T-helper 17 cell (primary cell): ENCODE measurements at places on chromosomes 4 and X. TPM values are rescaled to one million over a fixed set of nuclear protein-coding genes. Genes with fewer than 3 reads are reported as not detected.

C4orf51 gene
- total RNA-seq, result not detected

PCDH10 gene
- not detected for total RNA-seq

DNA sequence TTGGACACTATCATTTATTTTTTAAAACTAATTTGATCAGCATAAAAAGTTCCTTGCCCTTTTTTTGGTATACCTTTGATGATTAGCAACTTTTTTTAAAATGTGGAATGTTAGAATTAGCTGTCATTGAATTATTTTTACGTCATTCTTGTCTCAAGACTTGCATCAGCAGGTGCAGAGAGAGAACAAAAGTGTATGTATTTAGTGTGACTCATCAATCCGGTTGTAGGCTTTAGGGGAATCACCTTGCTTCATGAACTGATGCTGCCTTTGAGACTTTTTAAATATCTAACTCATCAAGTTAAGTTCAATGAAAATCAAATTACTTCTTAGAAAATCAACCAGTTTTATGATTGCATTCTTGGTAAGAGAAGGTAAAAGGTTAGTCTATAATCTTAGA is 125.1 kb downstream of the ARX start:
- no peak for DNase-seq

DNA sequence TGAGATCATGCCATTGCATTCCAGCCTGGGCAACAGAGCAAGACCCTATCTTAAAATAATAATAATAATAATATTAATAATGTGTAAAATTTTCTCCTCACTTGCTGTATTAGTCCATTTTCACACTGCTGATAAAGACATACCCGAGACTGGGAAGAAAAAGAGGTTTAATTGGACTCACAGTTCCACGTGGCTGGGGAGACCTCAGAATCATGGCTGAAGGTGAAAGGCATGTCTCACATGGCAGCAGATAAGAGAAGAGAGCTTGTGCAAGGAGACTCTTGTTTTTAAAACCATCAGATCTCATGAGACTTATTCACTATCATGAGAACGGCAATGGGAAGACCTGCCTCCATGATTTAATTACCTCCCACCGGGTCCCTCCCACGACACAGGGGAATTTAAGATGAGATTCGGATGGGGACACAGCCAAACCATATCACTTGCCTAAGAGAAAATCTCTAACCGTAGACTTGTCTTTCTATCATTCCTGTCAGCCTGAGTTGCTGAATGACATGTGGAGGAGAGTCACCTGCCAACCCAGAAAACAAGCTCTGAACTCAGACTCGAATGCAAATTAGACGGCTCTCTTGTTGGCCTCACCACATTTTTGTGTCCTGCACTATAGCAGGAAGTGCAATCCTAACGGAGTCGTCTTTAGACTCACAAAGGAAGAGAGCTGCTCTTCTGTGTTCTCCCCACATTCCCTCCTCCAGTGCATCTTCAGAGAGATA is 51.9 kb upstream of the DCTD start:
- no peak for DNase-seq

DNA sequence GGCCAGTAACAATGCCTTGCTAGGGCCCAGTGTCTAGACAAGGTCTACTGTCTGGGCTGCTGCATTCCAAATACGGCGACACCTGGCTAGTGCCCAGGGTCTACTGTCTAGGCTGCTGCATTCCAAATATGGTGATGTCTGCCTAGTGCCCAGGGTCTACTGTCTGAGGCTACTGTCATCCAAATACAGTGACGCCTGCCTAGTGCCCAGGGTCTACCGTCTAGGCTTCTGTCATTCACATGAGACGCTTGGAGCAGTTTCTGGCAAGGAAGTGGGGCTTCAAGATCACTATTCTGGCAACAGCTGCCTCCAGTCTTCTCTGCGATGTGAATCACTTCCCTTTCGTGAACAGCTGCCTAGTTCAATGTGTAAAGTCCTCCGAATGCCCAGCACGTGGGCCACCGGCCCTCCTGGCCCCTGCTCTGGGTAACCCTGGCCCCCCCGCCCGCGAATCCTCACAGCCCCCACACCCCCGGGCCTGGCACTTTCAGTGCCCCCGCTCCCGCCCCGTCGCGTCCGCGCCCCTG is 12.7 kb downstream of the ACOX3 start:
- DNase-seq, result no peak

DNA sequence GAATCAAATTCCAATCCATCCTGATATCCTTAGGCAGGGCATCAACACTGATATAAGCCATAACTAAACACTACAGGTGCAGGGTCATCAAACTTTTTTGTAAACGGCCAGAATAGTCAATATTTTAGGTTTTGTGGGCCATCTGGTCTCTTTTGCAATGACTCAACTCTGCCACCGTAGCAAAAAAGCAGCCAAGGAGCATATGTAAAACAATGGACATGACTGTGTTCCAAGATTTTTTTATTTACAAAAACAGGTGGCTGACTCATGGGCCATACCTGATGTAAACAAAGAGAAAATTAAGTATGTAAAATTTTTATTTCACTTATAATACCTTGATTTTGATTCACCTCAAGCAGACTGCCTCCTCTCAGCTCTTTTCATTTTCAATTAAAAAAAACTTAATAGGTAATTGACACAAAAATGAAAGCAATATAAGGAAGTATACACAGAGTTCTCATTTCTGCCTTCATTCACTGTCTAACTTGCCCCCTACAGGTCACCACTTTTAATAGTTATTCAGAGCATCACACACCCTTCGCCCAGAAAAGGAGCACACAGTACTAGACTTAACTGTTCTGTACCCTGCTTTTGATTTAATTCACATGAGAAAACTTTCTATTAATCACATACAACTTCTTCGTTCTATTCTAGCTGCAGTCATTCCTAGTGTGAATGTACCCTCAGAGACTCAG is 35.3 kb upstream of the GPM6B start:
- no peak for DNase-seq

RASSF6 gene
- total RNA-seq, result 1.4 TPM

MTMR1 gene
- 45.6 TPM for total RNA-seq

GRCh38 chr4:140098455-140099160 is 55.4 kb downstream of the MAML3 start:
- no peak for DNase-seq

- no peak for DNase-seq
Measured at GRCh38 chrX:13102636-13103035, 58.2 kb upstream of the FAM9C start.

- no peak for DNase-seq
Measured at GRCh38 chrX:32116047-32116446, 1044.2 kb upstream of the FTHL17 start.

- no peak for DNase-seq
Measured at GRCh38 chrX:47313056-47313455, 57.3 kb upstream of the ZNF157 start.

- DNase-seq, result no peak
Measured at GRCh38 chr4:187149229-187149945, 425.7 kb upstream of the FAT1 start.

SH3TC1 gene
- total RNA-seq, result 134 TPM

XAGE1A gene
- not detected for total RNA-seq

GPC3 gene
- total RNA-seq, result 0.39 TPM

GRCh38 chr4:56783986-56784385 is 37.5 kb downstream of the SPINK2 start:
- no peak for DNase-seq

ITGB1BP2 gene
- total RNA-seq, result 1.6 TPM

GRCh38 chr4:185672151-185672550 is 136.8 kb upstream of the PDLIM3 start:
- DNase-seq, result no peak

DNA sequence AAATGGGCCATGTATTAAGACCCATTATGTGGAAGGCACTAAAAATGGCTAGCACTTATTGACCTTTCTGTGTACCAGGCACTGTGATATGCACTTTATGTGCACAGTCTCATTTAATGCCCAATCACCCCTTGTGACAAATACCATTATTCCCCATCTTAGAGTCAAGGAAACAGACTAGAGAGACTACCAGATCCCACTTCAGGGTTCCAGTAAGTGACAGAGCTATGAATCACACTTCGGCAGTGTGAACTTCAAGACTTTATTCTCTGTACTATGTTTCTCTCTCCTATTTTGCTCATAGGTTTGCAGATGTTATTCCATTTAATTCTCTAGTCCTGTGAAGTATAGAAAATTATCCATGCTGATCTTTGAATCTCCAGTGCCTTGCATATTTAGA is 107.0 kb downstream of the NFKB1 start:
- DNase-seq, result no peak

- no peak for DNase-seq
Measured at GRCh38 chr4:11698033-11698432, 269.3 kb upstream of the HS3ST1 start.
